GF-D8 (cell line): ENCODE measurements at places on chromosomes 6 and 20.

GRCh38 chr20:55790178-55790577, 215.1 kb downstream of the CBLN4 start:
- DNase-seq: no peak

- DNase-seq: no peak
Observed at GRCh38 chr6:6685249-6686040, 96.9 kb downstream of the LY86 start.

- no peak for DNase-seq
Observed at GRCh38 chr20:56653211-56653610, 24.1 kb downstream of the TFAP2C start.

DNA sequence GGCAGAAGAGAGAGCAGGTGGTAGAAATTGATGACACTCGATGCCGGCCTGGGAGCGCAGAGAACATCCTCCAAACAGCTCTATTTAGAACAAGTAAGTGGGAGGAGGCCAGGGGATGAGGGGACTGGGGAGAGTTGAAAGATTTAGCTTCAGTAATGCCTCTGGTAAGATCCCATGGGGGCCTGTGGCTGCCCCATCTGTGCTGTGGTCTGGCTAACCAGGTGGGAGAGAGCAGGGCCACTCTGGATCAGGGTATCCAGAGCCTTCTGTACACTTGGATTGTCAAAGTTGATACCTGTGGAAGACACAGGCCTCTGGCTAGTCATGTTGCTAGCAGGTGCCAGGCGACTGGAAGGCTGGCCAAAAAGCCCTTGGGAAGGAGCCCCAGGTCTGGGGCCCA, 27.6 kb downstream of the NCOA5 start:
- no peak for DNase-seq

DNA sequence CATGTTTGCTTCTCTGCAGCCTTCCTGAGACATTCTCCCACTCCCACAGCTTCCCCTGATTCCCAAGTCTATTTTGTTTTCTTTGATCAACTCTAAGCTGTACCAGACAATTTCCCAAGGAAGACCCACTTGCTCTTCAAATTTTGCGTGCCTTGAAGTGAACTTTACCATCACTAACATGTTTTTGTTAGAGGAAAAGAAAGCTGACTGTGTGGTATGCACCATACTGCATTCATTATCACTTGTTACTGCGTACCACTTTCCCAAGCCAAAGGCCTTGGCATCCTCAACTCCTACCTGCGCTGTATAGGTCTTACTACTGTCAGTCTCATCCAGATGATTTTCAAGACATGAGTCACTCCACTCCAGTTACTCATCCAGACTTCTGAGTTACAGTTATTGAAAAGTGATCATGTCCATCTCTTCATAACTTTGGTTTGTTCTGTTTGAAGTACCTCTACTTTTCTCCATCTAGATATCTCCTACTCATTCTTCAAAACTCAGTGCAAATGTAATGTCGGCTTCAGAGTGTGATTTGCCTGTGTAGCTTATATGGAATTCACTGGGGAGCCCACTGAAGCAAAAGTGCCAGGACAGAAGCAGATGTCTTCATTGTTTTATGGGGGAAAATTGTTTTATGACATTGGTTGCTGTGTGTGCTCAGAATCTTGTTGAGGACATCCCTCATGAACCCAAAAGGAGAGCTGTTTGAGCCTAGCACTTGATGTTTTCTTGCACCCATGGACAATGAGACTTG, 5.2 kb downstream of the RPS12 start:
- no peak for DNase-seq

DNA sequence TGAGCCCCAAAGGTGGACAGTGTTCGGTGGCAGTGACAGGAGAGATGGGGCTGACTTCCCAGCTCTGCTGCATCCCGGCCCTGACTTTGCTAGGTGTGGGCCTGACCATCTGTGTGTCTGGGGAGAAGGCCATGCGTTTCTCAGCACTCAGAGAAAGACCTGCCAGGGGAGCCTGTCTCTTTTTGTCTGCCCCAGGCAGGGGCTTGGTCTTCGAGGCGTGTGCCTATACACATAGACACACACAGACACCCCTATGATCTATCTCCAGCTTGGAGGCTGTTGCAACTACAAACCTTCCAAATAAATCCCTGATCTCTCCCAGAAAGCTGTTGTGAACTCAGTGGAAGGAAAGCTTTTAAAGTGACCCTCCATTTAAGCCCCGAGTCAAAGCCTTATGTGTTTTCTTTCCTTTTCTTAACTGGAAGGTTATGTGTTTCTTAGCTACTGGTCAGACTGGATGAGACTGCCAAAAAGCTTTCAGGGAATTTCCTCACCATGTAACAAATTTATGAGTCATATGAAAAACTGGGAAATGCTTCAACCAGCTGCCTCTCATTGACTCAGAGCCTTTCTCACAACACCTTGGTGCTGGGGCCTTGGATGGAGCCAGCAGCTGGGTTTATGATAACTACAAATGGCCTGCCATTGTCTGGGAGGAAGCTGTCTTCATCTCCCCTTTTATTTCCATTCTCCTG, 102.6 kb downstream of the CDC5L start:
- no peak for DNase-seq

GRCh38 chr6:98137391-98137790, 697.0 kb upstream of the POU3F2 start:
- DNase-seq: no peak

DNA sequence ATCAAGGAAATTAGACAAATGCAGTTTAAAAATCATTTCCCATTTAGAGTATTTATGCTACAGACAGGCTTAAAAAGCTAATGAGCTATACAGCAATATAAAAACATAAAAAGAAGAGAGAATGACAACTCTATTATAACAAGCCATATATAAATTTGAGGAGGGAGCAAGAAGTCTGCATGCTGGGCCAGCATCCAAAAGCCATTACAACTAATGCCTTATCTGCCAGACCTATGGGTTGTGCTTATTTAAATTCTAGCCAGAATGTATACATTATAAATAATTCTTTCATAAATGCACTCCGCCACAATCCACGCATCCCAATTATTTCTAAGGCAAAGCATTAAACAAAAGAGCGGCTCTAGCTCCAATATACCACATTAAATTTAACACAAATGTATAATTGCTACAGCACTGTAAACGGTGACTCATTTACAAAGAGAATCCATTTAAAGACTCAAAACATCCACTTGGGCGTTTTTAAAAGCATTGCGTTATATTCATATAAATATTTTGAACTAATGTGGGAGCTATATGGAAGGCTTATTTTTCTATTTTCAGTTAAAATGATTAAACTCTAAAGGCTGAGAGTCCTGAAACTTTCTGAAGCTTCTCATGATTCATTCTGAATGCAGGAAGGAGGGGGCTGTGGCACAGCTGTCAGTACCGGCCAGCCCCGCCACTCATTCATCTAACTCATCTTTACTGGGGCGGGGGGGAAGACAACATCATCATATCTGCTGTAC, 37.7 kb upstream of the RAB22A start:
- DNase-seq: no peak

DNA sequence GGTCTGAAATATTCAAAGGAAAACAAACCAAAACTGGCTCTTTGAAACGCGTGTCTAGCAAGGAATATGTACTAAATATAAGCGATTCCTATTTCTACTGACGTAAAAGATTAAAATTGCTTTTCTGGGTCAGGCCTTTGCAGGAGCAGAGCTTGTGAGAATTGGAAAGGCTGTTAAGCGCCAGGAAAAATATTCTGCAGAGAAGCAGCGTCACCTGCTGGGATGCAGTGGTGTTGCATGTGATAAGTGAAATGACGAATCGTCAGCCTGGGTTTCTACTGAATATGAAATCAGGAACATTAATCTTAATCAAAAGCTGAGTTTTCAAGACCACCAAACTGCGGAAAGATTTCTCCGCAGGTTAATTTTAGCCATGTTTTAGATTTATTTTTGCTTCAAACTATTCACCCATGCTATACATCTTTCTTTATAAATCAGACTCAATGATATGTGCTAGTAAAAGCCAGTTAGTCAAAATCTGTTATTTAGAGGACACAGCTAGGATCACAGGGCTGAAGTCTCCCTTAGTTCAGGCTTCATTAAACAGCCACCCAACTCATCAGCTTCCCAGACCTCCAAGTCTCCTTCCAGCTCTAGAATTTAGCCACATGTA, 67.4 kb downstream of the ALDH8A1 start:
- DNase-seq: no peak

DNA sequence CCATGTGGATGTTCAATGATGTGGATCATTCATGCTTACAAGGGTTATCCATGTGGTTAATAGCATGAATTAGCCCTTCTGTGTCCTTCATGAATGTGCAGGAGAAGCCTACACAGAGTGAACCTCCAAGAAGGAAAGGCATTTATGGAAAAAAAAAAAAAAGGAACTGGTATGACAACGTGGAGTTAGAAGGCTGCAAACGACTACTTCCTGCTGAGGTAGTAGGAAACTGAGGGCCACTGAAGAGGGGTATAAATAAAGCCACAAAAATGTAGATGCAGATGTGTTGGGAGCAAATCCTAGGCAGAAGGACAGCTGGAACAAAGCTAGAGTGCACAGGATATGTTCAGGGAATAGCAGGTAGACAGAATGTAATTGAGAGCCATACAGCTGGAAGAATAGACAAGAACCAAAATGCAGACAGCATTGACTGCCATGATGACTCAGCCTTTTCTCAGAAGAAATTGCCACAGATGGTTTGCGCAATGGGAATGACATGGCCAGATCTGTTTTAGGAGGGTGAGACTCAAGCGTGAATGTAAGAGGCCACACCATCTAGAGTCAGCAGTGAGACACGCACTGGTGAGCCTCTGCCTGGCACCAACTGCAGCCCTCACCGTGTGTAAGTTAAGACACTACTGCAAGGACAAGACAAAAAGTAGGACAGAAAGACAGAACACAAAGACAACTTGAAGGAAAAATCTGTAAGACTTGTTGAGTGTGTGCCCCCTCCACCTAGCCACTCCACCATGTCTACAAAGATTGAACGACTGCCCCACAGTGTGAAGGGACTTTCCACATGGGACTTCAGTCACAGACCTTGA, 79.8 kb downstream of the KIF13A start:
- DNase-seq: peak; percentile 96

- DNase-seq: no peak
Observed at GRCh38 chr6:23412770-23413169, 713.2 kb upstream of the NRSN1 start.

- DNase-seq: no peak
Observed at GRCh38 chr6:91940801-91941200, 1353.9 kb upstream of the MAP3K7 start.

GRCh38 chr6:30167101-30167500, 3.8 kb downstream of the TRIM15 start:
- no peak for DNase-seq

GRCh38 chr6:108171291-108171917, 5.6 kb downstream of the NR2E1 start:
- no peak for DNase-seq

GRCh38 chr20:44832724-44833123, 22.4 kb upstream of the RIMS4 start:
- DNase-seq: no peak

- no peak for DNase-seq
Observed at GRCh38 chr6:23890543-23891227, 235.3 kb upstream of the NRSN1 start.

DNA sequence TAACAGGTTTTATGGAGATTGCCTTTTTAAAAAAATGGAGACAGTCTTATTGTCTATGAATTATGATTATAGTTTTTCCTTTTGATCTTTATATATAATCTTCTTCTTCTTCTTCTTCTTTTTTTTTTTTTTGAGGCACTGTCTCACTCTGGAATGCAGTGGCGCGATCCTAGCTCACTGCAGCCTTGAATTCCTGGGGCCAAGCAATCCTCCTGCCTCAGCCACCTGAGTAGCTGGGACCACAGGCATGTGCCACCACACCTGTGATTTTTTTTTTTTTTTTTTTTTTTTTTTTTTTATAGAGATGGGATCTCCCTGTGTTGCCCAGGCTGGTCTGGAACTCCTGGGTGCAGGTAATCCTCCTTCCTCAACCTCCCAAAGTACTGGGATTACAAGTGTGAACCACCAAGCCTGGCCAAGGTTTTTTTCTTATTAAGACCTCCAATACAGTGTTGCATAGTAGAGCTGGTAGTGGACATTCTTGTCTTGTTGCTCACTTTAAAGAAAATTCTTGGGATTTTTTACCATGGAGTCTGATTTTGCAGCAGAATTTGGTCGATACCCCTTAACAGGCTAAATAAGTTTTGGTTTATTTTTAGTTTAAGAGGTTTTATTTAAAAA, 46.5 kb downstream of the STK4 start:
- no peak for DNase-seq

DNA sequence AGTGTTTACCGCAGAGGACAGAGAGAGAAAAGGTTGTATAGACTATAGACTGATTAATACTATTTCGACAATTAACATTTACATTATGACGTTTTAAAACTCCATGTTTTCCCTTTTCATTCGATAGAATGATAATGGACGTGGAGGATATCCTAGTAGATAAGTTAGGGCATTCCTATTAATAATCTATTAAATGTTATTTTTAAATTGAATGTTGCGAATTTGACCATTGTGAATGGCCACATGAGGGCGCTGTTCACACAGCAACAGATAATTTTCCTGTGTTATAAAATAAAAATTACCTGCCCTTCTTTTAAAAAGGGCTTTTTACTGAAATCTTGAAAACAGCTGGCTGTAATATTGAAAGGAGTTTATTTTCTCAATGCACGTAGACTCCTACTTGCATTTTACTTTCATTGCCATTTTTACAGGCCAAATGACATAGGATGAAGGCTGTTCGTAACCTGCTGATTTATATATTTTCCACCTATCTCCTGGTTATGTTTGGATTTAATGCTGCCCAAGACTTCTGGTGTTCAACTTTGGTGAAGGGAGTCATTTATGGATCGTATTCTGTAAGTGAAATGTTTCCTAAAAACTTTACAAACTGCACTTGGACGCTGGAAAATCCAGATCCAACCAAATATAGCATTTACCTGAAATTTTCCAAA, 3.3 kb downstream of the ADGRB3 start:
- DNase-seq: no peak

GRCh38 chr6:146944809-146945208, 259.4 kb upstream of the STXBP5 start:
- DNase-seq: no peak

GRCh38 chr6:3419624-3420272, 37.1 kb downstream of the SLC22A23 start:
- no peak for DNase-seq

DNA sequence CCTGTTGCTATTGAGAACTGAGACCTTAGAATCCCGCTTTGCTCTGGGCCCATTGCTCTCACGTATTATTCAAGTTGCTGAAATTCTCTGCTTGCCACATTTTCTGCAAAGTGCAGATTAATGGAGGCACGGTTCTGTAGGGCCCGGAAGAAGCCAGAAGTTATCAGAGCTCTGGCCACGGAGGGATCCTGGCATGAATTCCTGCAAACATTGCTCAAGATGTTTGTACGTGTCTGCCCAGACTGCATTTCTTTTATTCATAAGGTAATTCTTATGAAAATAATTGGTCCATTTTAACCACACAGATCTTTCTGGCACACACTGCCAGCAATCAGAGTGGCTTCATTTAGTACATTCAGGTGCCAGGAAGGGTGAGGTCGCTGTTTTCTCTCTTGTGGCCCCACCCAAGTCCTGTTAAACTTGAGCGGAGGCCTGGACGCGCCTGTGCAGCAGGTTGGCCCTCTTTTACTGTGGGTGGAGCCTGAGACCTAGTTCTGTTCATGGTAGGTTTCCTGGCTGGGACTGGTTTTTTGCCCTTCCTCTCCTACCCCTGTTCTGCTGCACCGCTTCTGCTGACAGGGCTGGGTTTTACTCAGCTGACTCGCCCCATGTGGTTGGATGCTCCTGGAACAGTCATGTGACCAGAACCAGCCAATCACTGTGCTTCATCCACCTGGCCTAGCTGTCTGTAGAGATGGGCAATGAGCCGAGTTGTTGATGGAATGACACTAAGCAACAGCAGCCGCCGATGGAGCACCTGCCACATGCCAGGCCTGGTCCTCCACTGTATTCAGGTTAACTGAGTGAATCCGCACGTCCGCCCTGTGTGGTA, 230.2 kb downstream of the CDH4 start:
- no peak for DNase-seq
